ENCODE measurements at places on chromosomes 12 and 14.

DNA sequence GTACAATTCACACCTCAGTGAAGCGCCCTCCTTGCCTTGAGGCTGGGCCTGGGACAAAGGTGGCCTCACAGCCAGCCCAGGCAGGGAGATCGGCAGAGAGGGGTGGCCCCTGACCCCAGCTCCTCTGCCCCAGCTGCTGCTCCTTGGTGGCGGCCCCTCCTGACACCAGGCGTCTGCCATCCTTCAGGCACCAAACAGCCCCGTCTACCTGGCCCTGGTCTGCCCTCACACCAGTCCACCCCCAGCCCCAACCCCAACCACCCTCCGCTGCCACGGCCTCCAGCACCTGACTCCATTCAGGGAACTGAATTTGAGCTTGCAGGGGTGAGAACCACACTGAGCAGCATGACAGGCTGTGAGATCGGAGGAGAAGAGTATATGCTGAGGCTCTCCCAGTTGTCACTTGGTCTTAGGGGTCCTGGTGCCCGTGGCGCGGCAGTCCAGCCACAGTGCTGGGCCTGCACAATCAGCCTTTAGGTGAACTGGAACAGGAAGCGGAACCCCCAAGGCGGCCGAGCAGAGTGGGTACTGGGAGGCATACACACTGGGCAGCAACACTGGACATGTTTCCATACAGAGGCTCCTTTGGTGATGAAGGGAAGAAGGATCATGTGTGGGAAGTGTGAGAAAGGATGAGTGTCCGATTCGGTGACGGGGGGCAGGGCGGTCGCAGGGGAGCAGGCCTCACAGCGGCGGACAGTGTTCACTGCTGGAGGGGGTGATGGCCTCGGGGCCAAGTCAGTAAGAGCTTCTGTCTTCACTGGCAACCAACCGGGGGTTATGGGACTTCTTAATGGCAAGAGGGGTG, 18.7 kb downstream of the ZFYVE21 start:
- DNase-seq: no peak

DNA sequence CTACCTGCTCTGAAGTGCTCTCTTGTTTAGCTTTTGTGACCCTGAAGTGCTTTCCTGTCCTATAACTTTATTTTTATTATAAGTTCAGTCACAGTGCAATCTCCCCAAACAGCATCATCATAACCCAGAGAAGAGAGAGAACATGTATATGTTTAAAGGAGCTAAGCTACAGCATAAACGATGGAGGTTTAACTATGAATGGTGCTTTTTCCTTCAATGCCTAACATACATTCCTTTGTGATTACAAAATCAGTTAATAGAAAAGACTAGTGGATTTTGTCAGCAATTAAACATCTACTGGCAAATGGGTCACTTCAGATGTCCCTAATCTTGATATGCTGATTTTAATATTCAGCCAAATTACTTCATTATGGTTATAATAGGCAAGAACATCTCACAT, 46.4 kb downstream of the ZFYVE21 start:
- no peak for DNase-seq

- DNase-seq: peak; percentile 61
Observed at GRCh38 chr12:68932961-68933893, at the start of gene CPM. TSS of gene CPM (minus strand) at chr12:68933171. CDS start at chr12:68932837, 334 bp downstream.

DNA sequence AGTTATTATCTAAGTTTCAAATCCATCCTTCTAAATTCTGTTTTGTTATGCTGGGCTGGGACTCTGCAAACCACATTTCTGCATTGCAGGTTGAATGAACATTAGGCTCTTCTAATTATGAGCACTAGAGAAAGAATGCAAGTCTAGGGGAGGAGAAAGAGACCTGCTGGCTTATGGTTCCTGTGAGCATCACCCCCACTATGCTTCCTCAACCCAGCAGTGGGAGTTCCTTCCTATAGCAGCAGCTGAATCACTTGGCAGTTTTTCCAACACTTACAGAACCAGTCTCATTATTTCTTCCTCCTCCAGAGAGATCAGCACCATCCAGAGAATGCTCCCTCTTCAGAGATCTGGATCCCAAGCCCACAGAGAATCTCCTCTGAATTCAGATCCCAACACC, 297.7 kb upstream of the CLEC14A start:
- no peak for DNase-seq

- no peak for DNase-seq
Observed at GRCh38 chr12:79252358-79253075, 387.9 kb downstream of the SYT1 start.

GRCh38 chr14:106681161-106681560, 1154.8 kb downstream of the TMEM121 start:
- no peak for DNase-seq

GRCh38 chr12:15469356-15469755, 147.0 kb downstream of the PTPRO start:
- DNase-seq: no peak

GRCh38 chr14:96722736-96723135, 74.4 kb upstream of the VRK1 start:
- no peak for DNase-seq

DNA sequence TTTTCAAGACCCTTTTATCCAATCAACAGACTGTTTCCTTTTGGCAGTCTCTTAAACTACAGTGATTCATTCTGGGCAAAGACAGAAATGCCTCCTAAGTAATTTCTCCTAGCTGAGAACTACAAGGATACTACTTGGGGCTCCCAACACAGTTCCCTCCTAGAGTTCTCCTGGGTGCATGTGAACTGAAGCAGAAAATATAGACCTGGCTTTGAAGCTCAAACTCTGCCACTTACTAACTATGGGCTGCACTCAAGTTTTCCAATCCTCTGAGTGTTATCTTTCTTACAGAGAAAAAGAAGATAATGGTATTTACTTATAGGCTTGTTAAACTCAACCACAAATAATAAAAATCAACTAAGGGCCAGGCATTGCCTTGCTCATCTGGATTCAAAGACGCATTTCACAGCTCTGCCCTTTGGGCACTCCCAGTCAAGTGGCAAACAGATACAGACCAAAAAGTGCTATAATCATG, 97.6 kb downstream of the EFCAB11 start:
- no peak for DNase-seq

DNA sequence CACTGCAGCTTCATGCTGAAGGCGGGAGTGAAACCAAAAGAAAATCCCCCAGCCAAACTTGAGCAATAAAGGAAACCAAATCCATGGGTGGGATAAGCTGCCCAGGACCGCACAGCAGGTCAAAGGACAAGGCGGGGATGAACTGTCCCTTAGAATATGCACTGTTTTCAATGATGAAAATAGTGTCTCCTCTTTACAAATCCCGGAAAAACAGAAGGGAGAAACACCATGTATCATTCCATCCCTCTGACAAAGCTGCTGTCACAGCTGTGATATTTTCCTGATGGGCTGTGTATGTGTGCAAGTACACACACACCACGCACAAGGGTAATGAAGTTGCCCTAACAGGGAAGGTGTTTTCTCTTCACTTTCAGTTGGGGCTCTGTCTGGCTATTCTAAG, 70.3 kb downstream of the ACTN1 start:
- no peak for DNase-seq

DNA sequence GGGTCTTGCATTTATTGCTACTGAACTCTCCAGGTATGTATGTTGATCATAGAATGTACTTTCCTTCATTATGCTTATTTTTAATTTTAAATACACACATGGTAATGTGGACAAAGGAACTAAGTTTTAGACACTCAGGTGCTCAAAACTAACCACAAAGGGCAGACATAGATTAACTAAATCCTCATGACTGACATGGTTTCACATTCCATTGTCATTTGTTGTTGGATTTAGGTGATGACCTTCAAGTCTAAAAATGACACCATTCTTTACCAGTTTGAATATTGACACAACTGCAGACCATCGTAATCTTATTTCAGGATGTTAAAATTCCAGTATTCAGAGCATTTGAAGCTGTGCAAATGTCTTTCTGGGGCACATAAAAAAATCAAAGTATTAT, 128.4 kb downstream of the BBS10 start:
- no peak for DNase-seq

DNA sequence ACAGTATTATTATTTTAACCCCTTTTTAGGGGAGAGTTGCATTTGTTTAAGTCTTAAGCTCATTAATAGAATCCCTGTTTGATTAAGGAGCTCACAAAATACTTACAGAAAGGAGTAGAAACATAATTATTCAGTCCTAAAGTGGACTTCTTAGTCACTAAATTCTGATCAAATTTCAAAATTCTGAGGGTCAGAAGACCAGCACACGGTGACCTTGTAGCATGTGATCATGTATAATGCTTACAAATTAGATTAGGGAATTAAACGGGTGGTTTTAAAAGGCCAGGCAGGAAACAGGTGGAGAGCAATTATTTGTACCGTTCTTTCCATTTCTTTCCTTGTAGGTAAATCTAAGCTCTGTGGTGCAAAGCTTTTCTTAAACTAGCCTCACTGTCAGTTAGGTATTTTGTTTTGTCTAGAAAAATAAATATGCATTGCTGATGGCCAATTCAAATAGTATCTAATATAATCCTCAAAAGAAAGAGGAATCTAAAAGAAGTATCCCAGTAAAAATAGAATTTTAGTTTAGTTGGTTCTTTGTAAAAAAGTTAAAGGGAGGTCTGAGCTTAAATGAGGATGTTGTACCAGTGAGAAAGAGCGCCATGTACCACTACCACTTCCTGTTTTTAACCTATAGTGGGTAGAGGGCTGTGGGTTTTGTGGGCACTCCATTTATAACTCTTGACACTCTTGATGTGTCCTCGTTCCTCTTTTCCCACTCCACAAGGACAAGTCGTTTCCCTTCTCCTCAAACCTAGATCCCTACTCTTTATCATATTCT, 51.1 kb downstream of the SLC38A1 start:
- DNase-seq: no peak

GRCh38 chr14:53640695-53641094, 315.9 kb downstream of the BMP4 start:
- peak; percentile 65 for DNase-seq

DNA sequence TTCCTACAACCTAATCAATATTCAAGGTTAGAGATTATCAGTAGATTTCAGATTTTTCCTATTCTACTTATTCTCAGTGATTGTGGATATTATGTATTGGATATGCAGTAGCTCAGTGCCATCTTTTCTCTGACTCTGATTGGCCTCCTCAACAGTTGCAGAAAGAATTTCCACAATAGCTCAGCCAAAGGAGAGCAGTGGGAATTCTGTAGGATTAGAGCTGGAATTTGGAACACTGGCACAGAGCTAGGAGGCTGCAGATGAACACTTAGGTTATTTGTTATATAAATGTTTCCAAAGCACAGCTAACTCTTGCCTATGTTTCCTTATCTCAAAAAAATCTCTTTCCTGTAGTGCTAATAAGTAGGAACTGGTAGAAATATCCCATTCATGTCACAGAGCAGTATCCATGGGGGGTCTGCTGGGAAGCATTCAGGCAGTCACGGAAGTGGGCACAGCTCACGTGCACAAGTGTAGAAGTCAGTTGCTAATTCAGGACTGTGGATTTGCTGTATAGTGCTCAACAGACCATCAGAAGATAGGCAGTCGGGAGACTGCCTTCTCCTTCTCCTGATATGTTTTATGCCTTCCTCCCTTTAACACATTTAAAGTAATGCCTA, 116.2 kb upstream of the TMEM260 start:
- DNase-seq: peak; percentile 29

DNA sequence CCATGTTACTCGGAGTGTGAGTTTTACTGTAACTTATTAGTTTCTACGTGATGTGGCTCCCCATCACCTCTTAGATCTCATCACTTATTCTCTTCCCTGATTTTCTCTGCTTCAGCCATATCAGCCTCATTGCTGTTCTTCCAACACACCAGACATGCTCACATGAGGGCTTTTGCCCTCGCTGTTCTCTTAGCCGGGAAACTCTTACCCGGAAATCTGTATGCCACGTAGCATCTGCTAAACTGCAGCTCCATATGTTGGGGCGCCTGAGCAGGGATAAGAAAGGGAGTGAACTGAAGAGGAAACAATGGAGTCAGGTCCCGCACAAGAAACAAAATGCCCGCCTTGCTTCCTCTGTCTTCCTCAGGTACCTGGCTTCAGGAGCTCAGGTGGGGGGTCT, 16.6 kb downstream of the SMUG1 start:
- no peak for DNase-seq

- DNase-seq: no peak
Observed at GRCh38 chr14:61417141-61417540, 95.8 kb downstream of the PRKCH start.

DNA sequence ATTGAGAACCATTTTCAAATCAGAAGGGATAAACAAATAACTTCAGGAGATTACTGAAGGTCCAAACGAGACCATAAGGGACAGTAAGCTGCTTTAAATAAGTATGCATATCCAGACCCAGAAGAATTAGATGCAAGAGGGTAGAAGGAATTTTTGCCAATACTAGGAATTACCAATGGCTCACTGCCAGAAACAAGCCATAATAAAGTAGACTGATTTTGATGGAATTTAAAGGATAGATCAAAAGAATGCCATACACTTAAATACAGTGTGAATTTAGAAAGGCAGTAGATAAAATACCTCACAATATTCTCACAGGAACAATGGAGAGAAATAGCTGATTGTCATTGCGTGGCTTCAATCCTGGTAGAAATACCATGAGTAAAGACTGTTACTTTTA, 5.3 kb downstream of the ANKS1B start:
- no peak for DNase-seq

GRCh38 chr12:123026094-123026853, 45.8 kb downstream of the ARL6IP4 start:
- DNase-seq: no peak

DNA sequence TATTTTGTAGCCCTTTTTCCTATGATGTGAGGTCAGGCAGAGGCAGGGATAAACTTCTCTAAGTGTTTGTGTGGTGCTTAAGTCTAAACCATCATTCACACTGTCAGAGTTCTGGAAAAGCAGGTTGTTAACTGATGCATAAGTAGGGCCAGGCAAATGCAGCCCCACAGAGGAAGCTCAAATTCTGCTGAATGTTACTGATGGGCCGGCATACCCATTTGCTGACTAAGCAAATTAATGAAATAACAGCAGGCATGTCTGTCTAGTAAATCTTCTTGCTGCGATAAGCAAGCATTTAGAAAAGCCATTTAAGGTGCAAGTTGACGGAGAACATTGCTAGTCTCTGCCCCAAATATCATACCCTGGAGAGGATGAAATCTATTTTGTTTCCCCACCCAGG, 523.2 kb upstream of the CCDC196 start:
- no peak for DNase-seq

GRCh38 chr12:4816744-4817525, 92.8 kb upstream of the KCNA1 start:
- no peak for DNase-seq

- DNase-seq: no peak
Observed at GRCh38 chr12:61574339-61574738, 685.9 kb upstream of the USP15 start.

- no peak for DNase-seq
Observed at GRCh38 chr12:50647031-50647430, 116.9 kb upstream of the ATF1 start.

Data from muscle of back (tissue), 13 donors.